Activated CD4-positive, alpha-beta T cell treated with anti-CD3 and anti-CD28 coated beads, Interleukin-2, amount 50 U/mL, for 16 hours (primary cell): ENCODE measurements at places on chromosomes 4 and X.
A peak's percentile ranks its signal among the peaks of the same experiment; 100 is the strongest.

- DNase-seq = no peak
These were observed 564 bp downstream of the FAM149A start for GRCh38 chr4:186104890-186105646.

DNA sequence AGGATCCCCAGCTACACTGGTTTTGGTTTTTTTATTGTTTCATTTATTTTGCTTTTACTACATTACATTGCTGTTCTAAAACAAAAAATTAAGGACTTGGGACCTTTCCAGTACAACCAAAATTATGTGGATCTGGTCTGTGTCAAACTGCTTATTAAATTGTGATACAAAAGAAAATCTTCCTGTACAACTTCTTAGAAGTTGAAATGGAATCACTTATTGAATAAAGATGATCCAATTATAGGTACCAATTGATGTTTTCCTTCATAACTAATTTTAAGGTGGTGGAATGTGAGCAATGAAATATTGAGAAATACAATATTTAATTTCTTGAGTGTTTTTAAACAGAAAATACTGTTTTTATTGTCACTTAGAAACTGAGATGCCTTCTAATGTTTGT, 67.3 kb downstream of the C4orf46 start:
- no peak for DNase-seq

DNA sequence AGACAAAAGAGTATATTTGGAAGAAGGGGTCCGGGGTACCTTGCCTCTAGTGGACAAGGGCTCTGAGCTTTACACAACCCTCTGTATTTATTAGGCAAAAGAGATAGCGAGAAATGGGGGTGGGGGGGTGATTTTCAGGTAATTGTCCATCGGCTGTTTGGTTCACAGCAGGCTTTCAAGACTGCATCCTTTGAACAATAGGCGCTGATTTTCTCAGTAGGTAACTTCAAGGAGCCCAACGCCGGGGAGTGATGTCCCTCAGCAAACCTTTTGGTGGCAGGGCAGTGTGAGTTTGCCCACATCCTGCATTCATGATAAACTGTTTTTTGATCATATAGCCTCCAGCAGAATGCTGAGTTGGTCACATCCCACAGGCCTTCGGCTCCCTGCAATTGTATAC, 61.6 kb downstream of the KDM5C start:
- DNase-seq = no peak

- DNase-seq = no peak
These were observed 76.5 kb upstream of the RAPGEF2 start for GRCh38 chr4:159026329-159026728.

- DNase-seq = no peak
These were observed 90.2 kb downstream of the CXCL13 start for GRCh38 chr4:77695774-77696173.

- DNase-seq = no peak
These were observed 880 bp upstream of the LONRF3 start for GRCh38 chrX:118973389-118974087.

DNA sequence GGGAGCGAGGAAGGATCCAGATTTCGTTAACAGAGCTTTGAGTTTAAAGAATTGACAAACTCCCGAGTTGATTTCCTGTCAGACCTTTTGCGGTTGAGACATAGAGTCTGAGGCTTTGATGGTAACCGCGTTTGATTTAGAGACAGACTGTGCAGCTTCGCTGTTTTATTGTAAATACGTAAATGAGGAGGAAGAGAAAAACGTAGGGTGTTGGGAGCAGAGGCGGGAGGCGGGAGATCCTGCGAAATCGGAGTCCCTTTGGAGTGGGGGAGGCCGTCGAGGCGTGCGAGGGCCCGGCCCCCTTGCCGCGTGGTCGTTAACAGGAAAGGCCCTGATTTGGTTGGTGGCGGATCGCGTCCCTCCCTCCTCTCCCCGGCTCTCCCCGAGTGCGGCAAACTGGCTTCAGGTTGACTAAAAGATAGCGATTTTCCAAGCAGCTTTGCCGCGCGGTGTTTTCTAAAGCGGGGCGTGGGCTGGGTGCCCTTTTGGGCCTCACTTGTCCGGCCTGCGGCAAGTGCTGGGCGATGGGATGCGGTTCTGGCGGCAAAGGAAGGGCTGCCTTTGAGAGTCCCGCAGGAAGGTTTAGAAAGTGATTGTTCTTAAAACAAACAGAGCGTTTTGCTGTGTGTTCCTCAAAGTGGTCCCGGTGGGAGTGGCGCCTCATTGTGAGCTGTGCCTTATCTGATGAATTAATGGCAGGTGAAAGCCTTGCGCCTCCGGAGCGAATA, 857 bp downstream of the SCML1 start:
- peak; percentile 20 for DNase-seq

GRCh38 chr4:123433573-123433972, 37.0 kb downstream of the SPRY1 start:
- DNase-seq = no peak

DNA sequence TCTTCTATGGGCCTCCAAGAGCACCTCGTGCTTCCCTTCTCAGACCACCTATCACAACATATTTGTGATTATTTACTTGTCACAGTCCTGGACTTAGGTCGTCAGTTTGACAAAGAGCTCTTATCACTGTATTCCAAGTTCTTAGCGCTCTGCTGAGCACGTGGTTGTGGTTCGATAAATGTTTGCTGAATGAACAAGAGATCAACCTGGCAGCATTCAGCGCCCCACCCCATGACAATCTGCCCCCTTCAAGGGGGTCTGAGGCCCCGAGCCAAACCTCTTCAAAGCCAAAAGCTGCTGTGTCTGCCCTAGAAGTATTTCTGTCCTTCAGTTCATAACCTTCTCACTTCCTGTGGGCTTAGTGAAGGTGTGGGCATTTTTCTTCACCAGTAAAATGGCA, 15.0 kb downstream of the RPS4X start:
- DNase-seq = no peak

GRCh38 chr4:153140294-153140693, 63.9 kb upstream of the TRIM2 start:
- DNase-seq = no peak

DNA sequence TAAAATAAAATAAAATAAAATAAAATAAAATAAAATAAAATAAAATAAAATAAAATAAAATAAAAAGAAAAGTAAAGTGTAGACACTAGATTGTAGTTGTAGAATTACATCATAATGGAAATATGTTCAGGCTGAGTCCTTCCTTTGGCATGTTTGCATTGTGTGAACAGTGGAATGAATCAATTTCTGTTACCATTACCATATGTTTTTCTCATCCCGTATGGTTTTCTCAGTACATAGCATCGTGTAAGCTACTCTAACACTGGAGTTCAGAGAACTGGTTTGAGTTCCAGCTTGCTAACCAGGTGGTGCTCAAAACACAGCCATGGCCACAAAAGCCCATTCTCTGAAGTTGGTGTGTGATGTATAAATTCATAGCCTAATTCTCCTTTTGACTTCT, 45.9 kb downstream of the USP11 start:
- no peak for DNase-seq

DNA sequence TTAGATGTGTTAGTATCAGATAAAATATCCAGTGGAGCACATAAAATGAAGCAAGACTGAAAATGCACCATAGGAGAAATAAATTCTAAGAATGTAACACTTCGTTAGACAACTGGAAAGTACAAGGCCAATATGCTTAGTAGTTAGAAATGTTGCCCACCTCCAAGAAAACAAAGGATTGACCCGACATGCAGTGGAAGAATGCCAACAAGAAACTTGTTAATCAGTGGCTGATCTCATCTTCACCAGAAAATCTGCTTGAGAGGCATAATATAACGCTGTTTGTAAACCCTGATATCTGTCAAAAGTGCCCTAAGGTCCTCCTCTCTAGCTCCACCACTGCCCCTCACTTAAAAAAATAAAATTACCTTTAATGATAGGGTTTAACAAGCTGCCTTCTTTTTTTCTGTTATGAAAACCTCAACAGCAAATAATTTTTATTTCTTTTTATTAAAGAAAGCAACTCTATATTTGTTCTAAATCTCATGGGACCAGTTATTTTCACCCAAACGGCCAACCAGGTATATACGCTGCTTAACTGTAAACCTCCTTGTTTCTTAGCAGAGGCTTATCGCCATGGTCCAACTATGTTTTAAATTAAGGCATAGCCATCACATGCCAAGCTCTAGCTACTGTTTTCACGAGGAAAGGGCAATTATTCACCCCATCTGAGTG, 1.8 kb downstream of the RASGEF1B start:
- DNase-seq = no peak

DNA sequence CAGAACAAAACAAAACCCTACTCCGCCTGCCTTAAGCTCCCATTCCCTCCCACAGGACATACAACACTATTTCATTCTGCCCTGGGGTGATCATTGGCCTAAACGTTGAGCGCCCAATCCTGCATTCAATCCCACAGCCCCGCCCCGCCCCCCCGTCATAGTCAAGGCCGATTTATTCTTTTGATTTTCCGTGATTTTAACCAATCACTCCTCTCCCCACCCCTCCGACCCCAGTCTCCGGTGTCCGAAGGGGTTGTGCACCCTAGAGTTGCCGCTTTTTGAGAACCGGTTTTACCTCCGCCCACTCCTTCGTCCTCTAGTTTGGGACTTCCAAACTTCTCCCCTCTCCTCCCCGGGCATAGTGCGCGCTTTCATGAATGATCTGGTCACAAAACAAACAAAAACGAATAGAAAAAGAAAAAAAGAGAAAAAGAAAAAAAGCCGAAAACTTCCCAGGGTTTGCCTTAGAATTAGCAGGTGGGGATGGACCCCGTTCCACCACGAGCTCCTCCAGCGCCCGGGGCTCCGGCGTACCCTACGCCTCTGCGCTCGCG, 446 bp upstream of the UBE2A start:
- DNase-seq = peak; percentile 7

GRCh38 chr4:151460434-151460833, 51.5 kb downstream of the FHIP1A start:
- no peak for DNase-seq

DNA sequence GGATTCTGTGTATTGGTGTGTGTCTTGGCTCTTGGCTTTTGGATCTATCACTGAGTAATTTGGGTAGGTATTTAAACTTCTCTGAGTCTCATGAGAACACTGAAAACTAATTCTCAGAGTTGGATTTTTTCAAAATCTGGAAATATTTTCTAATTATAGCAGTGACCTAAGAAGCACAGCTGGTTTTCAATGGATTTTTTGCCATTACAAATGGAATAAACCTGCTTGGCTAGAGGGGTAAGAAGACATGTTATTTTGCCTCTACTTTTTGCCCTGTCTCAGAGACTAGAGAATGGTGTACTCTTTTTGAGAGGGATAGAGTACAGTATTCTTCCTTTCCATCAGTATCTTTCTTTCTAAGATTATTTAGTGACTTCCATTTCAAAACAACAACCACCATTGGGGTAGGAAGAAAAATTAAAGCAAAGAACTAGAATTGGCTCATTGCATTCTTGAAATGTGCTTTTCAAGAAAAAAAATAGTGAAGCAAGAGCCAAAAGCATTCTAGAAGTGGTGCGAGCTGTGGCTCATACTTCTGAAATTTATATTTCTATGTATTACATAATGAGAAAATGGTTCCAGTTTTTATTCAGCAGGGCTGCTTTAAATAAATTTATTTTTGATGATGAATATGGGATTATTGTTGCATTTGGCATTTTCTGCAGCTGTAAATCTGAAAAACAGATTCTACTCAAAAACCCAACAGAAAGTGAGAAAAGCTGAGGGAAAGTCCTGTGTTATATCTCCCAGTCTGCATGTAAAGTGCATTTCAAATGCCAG, 850.2 kb upstream of the SLIT2 start:
- DNase-seq = no peak
